PC-3 (cell line): ENCODE measurements at places on chromosomes 4 and X.
A peak's percentile ranks its signal among the peaks of the same experiment; 100 is the strongest.

- no peak overlapping the region for H3K4me3 ChIP-seq
- no peak overlapping the region for H3K27ac ChIP-seq
- DNase-seq: no peak
- no peaks in the 10 kb centered on the region for H3K4me1 ChIP-seq
- H3K36me3 ChIP-seq: no peaks in the 10 kb centered on the region; the same call in 1 of the 2 replicates
Measured at GRCh38 chr4:76429636-76430035, 5.4 kb upstream of the SHROOM3 start.

DNA sequence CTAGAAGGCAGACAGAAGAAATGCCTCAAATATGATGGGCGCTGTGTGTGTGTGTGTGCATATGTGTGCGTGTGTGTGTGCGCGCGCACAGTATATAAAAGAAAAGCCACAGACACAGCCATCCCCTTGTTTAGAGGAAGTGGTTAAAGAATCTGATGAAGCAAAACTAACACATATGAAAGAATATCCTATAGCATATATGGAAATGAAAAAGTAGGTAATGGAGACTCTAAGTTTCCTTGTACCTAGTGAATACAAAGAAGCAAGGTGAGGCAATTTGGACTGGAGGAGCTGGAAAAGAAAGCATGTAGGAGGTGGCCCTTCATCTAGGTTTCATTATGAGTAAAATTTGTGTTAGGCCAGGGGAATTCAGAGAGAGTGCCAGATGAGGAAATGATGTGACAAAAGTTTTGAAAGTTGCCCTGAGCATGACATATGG lies 58.6 kb upstream of the MCF2 start:
- no peak overlapping the region for H3K4me3 ChIP-seq
- no peak for DNase-seq
- no peaks in the 10 kb centered on the region for H3K36me3 ChIP-seq
- H3K27me3 ChIP-seq: no peaks in the 10 kb centered on the region
- H3K27ac ChIP-seq: no peak overlapping the region

DNA sequence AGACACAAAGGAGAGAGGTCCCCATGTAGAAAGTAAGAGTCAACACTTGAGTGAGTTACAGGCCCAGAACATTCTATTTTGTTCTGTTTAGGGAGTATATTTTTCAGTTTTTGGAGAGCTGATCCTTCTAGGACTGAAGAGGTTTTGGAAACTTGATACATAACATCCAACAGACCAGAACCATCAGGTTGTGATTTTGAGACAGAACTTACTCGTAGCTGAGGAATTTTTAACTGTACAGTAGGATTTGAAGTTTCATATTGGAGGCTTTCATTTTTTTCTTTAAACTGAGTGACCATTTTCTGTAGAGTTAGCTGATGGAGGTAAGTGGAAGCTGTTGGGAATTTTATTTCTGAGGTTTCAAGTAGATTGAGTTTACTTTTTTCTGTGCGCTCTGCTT lies 73.3 kb downstream of the NCAPG start:
- no peak overlapping the region for H3K4me3 ChIP-seq
- H3K27ac ChIP-seq: no peak overlapping the region
- no peak for DNase-seq

GRCh38 chr4:4640692-4641091 lies 98.8 kb upstream of the STX18 start:
- no peak for DNase-seq
- H3K27me3 ChIP-seq: no peaks in the 10 kb centered on the region
- no peaks in the 10 kb centered on the region for H3K36me3 ChIP-seq
- H3K27ac ChIP-seq: no peak overlapping the region

- H3K36me3 ChIP-seq: no peaks in the 10 kb centered on the region
- H3K4me1 ChIP-seq: peaks cover 39% of the 10 kb centered on the region
- peak; percentile 32 for DNase-seq
- no peak overlapping the region for H3K27ac ChIP-seq
- H3K27me3 ChIP-seq: no peaks in the 10 kb centered on the region
Measured at GRCh38 chrX:40150503-40150902, 52.7 kb upstream of the BCOR start.

DNA sequence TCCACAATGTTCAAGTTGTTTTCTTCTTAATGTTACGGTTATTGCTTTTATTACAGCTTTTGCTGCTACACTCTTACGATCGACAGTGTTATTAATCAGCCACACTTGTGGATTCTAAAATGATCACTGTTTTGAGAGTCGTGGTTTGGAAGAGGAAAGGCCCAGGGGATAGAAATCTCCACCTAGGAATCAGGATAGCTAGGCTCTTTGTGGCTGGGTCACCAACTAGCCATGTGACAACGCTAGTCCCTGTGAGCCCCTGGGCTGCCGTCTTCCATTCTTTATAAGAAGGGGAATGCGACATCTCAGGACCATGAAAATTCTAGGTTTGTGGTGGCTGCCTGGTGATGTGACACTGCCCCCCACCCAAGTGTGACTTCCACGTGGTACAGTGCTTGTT lies 380 bp downstream of the SLC34A2 start:
- H3K36me3 ChIP-seq: no peaks in the 10 kb centered on the region
- no peak for DNase-seq
- no peak overlapping the region for H3K27ac ChIP-seq
- no peaks in the 10 kb centered on the region for H3K27me3 ChIP-seq
- peaks cover 14% of the 10 kb centered on the region for H3K4me1 ChIP-seq

DNA sequence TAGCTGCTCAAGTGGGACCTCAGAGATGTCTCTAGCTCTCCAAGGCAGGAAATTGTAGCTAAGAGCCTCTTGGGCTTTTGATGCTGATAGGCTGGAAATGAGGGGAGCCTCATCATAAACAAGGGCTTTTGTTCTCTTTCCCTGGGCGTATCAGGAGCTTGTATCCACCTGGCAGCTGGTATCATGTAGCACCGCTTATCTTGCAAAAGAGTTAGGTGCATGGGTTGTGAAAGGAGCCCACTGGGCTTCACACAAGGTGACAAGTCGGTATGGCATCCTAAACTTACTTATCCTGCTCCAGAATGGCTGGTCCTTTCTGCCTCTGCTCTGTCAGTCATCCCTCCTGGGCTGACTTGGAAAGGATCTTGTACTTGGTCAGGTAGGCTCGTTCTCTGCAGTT lies 565.8 kb downstream of the GRXCR1 start:
- H3K36me3 ChIP-seq: no peaks in the 10 kb centered on the region
- 0 out of 2 replicates have a peak overlapping the region, but pooled peaks have one; percentile 11 for H3K4me3 ChIP-seq
- H3K27ac ChIP-seq: peak overlapping the region; percentile 87
- no peak for DNase-seq
- no peaks in the 10 kb centered on the region for H3K27me3 ChIP-seq

GRCh38 chr4:153560908-153561307 lies 94.7 kb downstream of the TMEM131L start:
- peaks cover 19% of the 10 kb centered on the region for H3K4me1 ChIP-seq
- no peak for DNase-seq
- no peaks in the 10 kb centered on the region for H3K27me3 ChIP-seq
- H3K36me3 ChIP-seq: no peaks in the 10 kb centered on the region; the same call in 1 of the 2 replicates
- no peak overlapping the region for H3K27ac ChIP-seq

- peaks cover 18% of the 10 kb centered on the region for H3K4me1 ChIP-seq
- no peak overlapping the region for H3K4me3 ChIP-seq
- peak overlapping the region; percentile 67 for H3K27ac ChIP-seq
- H3K36me3 ChIP-seq: no peaks in the 10 kb centered on the region
Measured at GRCh38 chrX:40131654-40132337, 34.0 kb upstream of the BCOR start.

GRCh38 chrX:2875798-2876399 lies 47.2 kb downstream of the GYG2 start:
- no peaks in the 10 kb centered on the region for H3K4me1 ChIP-seq
- H3K27ac ChIP-seq: no peak overlapping the region
- H3K27me3 ChIP-seq: no peaks in the 10 kb centered on the region; the same call in 1 of the 2 replicates
- H3K36me3 ChIP-seq: no peaks in the 10 kb centered on the region
- H3K4me3 ChIP-seq: no peak overlapping the region

- peak; percentile 40 for DNase-seq
- no peaks in the 10 kb centered on the region for H3K36me3 ChIP-seq
- no peak overlapping the region for H3K4me3 ChIP-seq
- H3K27me3 ChIP-seq: no peaks in the 10 kb centered on the region
- peaks cover 6% of the 10 kb centered on the region; the same call in 1 of the 2 replicates for H3K4me1 ChIP-seq
Measured at GRCh38 chr4:173231916-173232315, 63.3 kb downstream of the GALNT7 start.

- H3K27me3 ChIP-seq: no peaks in the 10 kb centered on the region
- no peaks in the 10 kb centered on the region for H3K36me3 ChIP-seq
- no peak overlapping the region for H3K4me3 ChIP-seq
- H3K27ac ChIP-seq: no peak overlapping the region
- H3K4me1 ChIP-seq: peaks cover 25% of the 10 kb centered on the region
Measured at GRCh38 chr4:156578005-156578404, 393.6 kb downstream of the PDGFC start.

DNA sequence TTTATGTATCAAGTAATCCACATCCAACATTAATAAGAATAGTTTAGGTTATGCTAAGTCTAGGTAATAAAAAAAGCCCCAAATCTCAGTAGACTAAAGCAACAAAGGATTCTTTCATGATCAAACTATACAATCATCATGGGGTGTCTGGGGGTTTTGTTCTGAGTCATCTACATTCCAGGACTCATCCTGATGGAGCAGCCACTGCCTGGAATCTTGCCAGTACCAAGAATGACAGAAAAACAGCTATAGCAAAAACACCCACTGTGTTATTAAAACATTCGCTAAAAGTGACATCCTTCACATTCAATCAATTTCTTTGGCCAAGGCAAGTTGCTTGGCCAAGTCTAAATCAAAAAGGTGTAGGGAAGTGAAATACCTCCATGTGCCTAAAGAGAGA lies 3.9 kb upstream of the ARHGEF38 start:
- H3K4me1 ChIP-seq: peaks cover 61% of the 10 kb centered on the region
- no peaks in the 10 kb centered on the region for H3K36me3 ChIP-seq
- DNase-seq: peak; percentile 73
- H3K27ac ChIP-seq: peak overlapping the region; percentile 66

GRCh38 chrX:26788402-26788998 lies 572.5 kb downstream of the MAGEB5 start:
- DNase-seq: peak; percentile 1
- no peak overlapping the region for H3K27ac ChIP-seq
- no peaks in the 10 kb centered on the region for H3K4me1 ChIP-seq
- no peaks in the 10 kb centered on the region for H3K36me3 ChIP-seq
- H3K4me3 ChIP-seq: no peak overlapping the region

- no peak overlapping the region for H3K27ac ChIP-seq
- peak overlapping the region; percentile 55; the same call in 1 of the 2 replicates for H3K4me3 ChIP-seq
- H3K4me1 ChIP-seq: no peaks in the 10 kb centered on the region
- no peak for DNase-seq
- H3K27me3 ChIP-seq: peaks cover 29% of the 10 kb centered on the region
Measured at GRCh38 chrX:6226596-6227452, 1.8 kb downstream of the NLGN4X start.

DNA sequence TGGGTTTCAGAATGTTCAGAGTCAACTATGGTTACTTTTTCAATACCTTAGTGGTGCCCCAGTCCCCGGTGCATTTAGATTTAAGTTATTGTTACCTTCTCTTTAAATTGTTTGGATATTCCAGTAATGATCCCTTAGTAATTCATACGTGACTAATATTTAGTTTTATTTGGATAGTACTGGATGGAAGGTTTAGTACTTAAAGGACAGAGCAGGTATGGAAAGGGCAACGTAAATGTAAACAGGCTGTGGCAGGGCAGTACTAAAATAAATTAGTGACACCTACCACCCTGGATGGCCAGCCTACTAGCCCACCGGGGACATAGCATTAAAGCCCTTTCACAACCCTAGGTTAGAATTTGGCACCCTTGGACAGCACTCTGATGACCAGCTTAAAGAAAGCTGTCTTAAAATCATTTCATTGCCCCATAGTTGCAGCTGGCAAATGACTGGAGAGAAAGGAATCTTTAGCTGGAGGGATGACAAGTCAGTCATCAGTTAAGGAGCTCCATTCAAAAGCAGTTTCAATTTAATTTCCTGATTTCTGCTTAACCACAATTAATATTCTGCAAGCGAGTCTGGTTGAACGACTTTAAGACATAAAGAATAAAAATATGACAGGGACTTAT lies 16.4 kb downstream of the PLP1 start:
- peaks cover 31% of the 10 kb centered on the region for H3K4me1 ChIP-seq
- H3K27ac ChIP-seq: no peak overlapping the region
- DNase-seq: peak; percentile 82
- no peaks in the 10 kb centered on the region for H3K27me3 ChIP-seq

GRCh38 chr4:7425591-7426468 lies 8.9 kb downstream of the PSAPL1 start:
- no peak overlapping the region for H3K27ac ChIP-seq
- H3K4me3 ChIP-seq: no peak overlapping the region
- H3K36me3 ChIP-seq: no peaks in the 10 kb centered on the region

DNA sequence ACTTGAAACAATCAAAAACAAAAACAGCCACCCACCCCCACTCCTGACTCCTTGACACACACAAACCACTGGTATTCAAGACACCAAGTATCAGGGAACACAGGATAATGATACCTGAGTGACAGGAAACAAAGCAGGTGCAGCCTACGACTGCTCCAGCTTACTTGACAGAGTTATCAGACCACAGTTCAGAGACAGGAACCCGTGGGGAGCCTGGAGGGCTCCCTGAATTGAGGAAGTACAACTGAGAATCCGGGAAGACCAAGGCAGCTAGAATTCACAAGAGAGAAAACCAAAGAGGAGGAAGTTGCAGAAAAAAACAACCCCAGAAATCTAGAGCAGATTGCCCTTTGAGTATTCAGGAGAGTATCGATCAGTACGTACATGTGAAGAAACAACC lies 20.5 kb downstream of the COMMD8 start:
- H3K36me3 ChIP-seq: no peaks in the 10 kb centered on the region
- H3K27me3 ChIP-seq: no peaks in the 10 kb centered on the region
- DNase-seq: no peak
- no peak overlapping the region for H3K27ac ChIP-seq
- H3K4me3 ChIP-seq: no peak overlapping the region

DNA sequence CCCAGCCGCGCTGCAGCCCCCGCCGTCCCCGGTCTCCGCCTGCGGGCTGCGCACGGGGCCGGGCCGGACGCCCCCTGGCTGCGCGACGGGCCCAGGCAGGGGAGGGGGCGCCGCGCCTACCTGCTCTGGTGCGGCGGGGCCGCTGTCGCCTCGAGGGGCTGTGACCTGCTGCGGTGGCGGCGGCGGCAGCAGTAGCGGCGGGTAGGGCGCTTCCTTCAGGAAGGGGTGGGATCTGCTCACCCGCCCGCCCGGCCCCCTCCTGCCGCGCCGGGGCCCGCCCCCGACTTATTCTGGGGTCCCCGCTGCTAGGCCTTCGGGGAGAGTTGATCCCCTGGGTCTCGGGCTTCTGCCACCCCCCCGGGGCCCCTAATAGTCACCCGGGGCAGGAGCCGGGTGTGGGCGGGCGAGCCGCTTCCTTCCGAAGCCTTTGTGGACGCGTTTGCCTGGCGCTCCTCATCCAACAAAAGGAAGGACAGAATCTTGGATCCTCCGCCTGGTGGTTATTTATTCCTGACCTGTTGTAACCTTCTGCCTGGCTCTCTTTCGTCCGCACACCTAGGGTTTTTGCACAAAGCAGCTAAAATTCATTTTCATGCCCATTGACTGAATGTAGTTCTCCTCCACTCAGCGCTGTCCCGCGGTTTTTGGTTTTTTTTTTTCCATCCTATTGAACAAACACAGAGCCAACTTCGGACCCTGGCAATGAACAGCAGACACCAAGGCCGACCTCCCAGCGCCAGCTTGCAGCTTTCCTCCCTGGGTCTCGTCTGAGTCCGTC lies at the start of gene TMEM150C:
Gene TMEM150C (minus strand): TSS at position 203 of the 778 bp plus-strand sequence. CDS start 57,331 bp downstream, outside the sequence.
- H3K27me3 ChIP-seq: peaks cover 17% of the 10 kb centered on the region
- peak; percentile 5 for DNase-seq
- no peaks in the 10 kb centered on the region for H3K36me3 ChIP-seq
- no peaks in the 10 kb centered on the region for H3K4me1 ChIP-seq
- H3K4me3 ChIP-seq: peak within 1 kb of the TSS; percentile 61
